Placental pericyte (primary cell): ENCODE measurements at places on chromosomes 2 and 18. TPM values are rescaled to one million over a fixed set of nuclear protein-coding genes. Genes with fewer than 3 reads are reported as not detected.

RAPH1 gene
- total RNA-seq, result 17.2 and 33.0 TPM in 2 replicates

LRRTM1 gene
- not detected in 2 replicates for total RNA-seq

TEKT4 gene
- total RNA-seq, result not detected in 2 replicates

CDK5R2 gene
- total RNA-seq, result not detected in 2 replicates

SNTG2 gene
- not detected in 2 replicates for total RNA-seq

TCF4 gene
- 26.7 and 125 TPM in 2 replicates for total RNA-seq

CSRNP3 gene
- under 0.01 and 0.43 TPM in 2 replicates for total RNA-seq

SCN3A gene
- under 0.01 TPM in 1 of 2 replicates, not detected in the other for total RNA-seq

FAM110C gene
- total RNA-seq, result not detected in 2 replicates

EML6 gene
- 2.2 and 3.0 TPM in 2 replicates for total RNA-seq

GEN1 gene
- total RNA-seq, result 6.8 and 29.2 TPM in 2 replicates

REG3A gene
- total RNA-seq, result not detected in 2 replicates

EFHD1 gene
- total RNA-seq, result 0.14 and 0.22 TPM in 2 replicates

OTOF gene
- 0.14 TPM in 1 of 2 replicates, not detected in the other for total RNA-seq

MSGN1 gene
- total RNA-seq, result not detected in 2 replicates

CCDC74B gene
- total RNA-seq, result 2.6 and 5.0 TPM in 2 replicates

NTSR2 gene
- not detected in 2 replicates for total RNA-seq

FOXD4L1 gene
- total RNA-seq, result under 0.01 and 0.14 TPM in 2 replicates

RMND5A gene
- 14.9 and 23.9 TPM in 2 replicates for total RNA-seq

NYAP2 gene
- total RNA-seq, result under 0.01 TPM in 1 of 2 replicates, not detected in the other

ANKAR gene
- total RNA-seq, result 4.6 and 6.4 TPM in 2 replicates

WNT6 gene
- not detected in 2 replicates for total RNA-seq

ALPI gene
- not detected in 2 replicates for total RNA-seq

ABCG8 gene
- total RNA-seq, result not detected in 2 replicates

CNTNAP5 gene
- total RNA-seq, result not detected in 2 replicates

VWC2L gene
- not detected in 2 replicates for total RNA-seq

RND3 gene
- 269 and 815 TPM in 2 replicates for total RNA-seq

CNDP1 gene
- total RNA-seq, result 0.22 TPM in 1 of 2 replicates, not detected in the other

HOXD10 gene
- total RNA-seq, result 0.66 and 6.3 TPM in 2 replicates

MYCN gene
- total RNA-seq, result 2.1 TPM in 1 of 2 replicates, not detected in the other

M1AP gene
- not detected in 2 replicates for total RNA-seq

WDR7 gene
- total RNA-seq, result 12.3 and 25.1 TPM in 2 replicates

PHOSPHO2 gene
- 1.1 and 1.3 TPM in 2 replicates for total RNA-seq

RAB6D gene
- not detected in 2 replicates for total RNA-seq

BIN1 gene
- 66.1 and 130 TPM in 2 replicates for total RNA-seq

ZNF385B gene
- not detected in 2 replicates for total RNA-seq

SCN9A gene
- 3.3 and 60.1 TPM in 2 replicates for total RNA-seq

GNAL gene
- 0.14 TPM in 1 of 2 replicates, not detected in the other for total RNA-seq

DBI gene
- total RNA-seq, result 47.5 and 68.9 TPM in 2 replicates

DUSP28 gene
- total RNA-seq, result 3.5 and 4.6 TPM in 2 replicates

CPLX4 gene
- total RNA-seq, result not detected in 2 replicates

POTEF gene
- not detected in 2 replicates for total RNA-seq

GRB14 gene
- not detected in 2 replicates for total RNA-seq

RGPD4 gene
- total RNA-seq, result under 0.01 TPM in 1 of 2 replicates, not detected in the other

SEPTIN10 gene
- 93.4 and 105 TPM in 2 replicates for total RNA-seq

C1QL2 gene
- under 0.01 TPM in 1 of 2 replicates, not detected in the other for total RNA-seq

SPR gene
- total RNA-seq, result 15.7 and 16.2 TPM in 2 replicates

MAL gene
- not detected in 2 replicates for total RNA-seq
